ENCODE measurements at places on chromosomes 6 and 20.

GRCh38 chr20:58225452-58226200 is 2.8 kb downstream of the ANKRD60 start:
- no peak for DNase-seq

GRCh38 chr20:49405062-49405683 is 77.3 kb downstream of the KCNB1 start:
- DNase-seq: no peak

GRCh38 chr6:10381133-10381829 is 33.6 kb downstream of the TFAP2A start:
- no peak for DNase-seq

GRCh38 chr20:59518881-59519706 is 85.2 kb upstream of the PHACTR3 start:
- no peak for DNase-seq
